ENCODE measurements at places on chromosomes 5 and 9. TPM values are rescaled to one million over a fixed set of nuclear protein-coding genes. Genes with fewer than 3 reads are reported as not detected.

Gene TMC1
- total RNA-seq = 0.93 TPM

Gene SLC6A7
- total RNA-seq = not detected

Gene EQTN
- not detected for total RNA-seq

Gene MRPS2
- 13.6 TPM for total RNA-seq

Gene DMRT2
- not detected for total RNA-seq

Gene FST
- total RNA-seq = 95.7 TPM

Gene PTGR1
- 62.7 TPM for total RNA-seq

Gene C5orf58
- not detected for total RNA-seq

Gene BHMT
- not detected for total RNA-seq

Gene ARRDC3
- total RNA-seq = 247 TPM

Gene STK32A
- 3.4 TPM for total RNA-seq

Gene LCP2
- total RNA-seq = not detected

All from aortic smooth muscle cell (primary cell).